ENCODE measurements at places on chromosomes 11 and 22. TPM values are rescaled to one million over a fixed set of nuclear protein-coding genes. Genes with fewer than 3 reads are reported as not detected.

DNA sequence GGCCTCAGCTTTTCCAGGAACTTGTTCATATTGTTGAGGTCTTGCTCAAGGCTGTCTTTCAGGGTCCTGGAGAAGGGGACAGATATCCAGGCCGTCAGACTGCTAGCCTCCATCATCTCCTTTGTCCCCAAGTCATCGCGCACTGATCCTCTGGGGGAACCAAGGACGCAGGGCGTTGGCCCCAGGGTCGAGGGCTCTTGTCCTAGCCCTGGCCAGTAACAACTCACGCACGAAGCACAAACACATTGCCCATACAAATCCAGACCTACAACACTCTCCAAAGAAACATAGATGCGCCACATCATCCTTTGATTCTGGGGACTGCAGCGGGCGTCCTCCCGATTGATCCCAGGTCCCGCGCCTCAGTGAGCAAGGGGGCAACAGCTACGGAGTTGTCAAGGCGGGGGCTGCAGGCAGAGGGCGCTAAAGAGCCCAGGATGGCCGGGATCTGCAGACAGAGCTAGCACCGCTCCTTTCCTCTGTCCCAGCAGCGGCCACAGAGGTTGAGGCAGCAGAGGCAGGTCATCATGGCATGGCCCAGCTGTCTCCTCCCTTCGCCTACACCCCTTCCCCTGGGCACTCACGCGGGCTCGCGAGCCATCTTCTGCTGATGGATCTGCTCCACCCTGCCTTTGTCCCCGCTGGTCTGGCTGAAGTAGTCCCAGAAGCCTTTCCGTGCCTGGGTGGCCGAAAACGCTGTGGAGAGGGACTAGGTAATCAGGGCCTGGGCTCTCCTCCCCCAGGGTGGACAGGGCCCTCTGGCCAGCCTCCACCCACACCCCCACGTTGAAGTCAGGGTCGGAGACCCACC is 472 bp downstream of the APOA5 start:
- peaks cover 7% of the 10 kb centered on the region for H3K4me1 ChIP-seq
- no peaks in the 10 kb centered on the region for H3K27me3 ChIP-seq
- H3K27ac ChIP-seq: no peak overlapping the region
- peak; percentile 69 for DNase-seq
- H3K36me3 ChIP-seq: no peaks in the 10 kb centered on the region
- H3K4me3 ChIP-seq: no peak overlapping the region

NUP50 gene
- 45.7 TPM for total RNA-seq

- H3K36me3 ChIP-seq: no peaks in the 10 kb centered on the region
- no peaks in the 10 kb centered on the region for H3K4me1 ChIP-seq
- no peaks in the 10 kb centered on the region for H3K27me3 ChIP-seq
- no peak overlapping the region for H3K4me3 ChIP-seq
- no peak overlapping the region for H3K27ac ChIP-seq
- no peak for DNase-seq
These were observed 81.1 kb downstream of the PIWIL3 start for GRCh38 chr22:24693379-24693778.

CALCB gene
- not detected for total RNA-seq

DNA sequence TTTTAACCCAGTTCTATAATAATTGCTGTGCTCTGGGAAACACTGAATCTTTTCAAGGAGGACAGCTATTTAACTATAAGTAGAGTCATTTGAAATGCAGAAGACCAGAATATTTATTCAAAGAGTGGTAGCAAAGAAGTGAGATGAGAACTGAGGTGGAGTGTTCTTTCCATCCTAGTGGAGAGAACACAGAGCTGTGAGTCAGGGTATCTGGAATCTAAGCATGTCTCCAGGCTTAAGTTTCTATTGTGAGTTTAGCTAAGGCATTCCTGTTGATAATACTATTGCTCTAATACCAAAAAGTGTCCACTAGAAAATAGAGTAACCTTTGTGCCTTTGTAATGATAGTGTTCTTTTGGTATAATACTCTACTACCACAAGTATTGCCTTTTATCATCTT is 32.4 kb downstream of the JAM3 start:
- no peaks in the 10 kb centered on the region for H3K4me1 ChIP-seq
- no peak overlapping the region for H3K27ac ChIP-seq
